ENCODE measurements at places on chromosomes 2 and 18.

- DNase-seq, result no peak
These were observed 55.1 kb downstream of the KCNG3 start for GRCh38 chr2:42438685-42439084.

DNA sequence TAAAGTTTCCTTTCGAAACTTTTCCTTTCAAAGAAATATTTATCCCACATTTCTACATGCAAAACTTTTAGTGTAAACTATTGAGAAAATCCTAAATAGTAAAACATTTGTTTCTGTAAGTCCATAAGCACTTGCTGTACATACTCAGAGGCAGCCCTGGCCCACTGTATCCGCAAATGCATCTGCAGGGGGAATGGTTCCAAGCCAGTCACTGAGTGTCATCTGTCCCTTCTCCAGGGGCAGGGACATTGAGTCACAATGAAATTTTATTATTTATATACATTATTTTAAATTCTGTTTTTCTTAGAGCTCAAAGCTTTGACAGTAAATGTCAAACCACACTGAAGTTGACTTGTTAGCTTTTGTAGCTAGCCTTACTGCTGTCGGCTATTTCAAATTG lies 367.2 kb downstream of the MTX2 start:
- no peak for DNase-seq

DNA sequence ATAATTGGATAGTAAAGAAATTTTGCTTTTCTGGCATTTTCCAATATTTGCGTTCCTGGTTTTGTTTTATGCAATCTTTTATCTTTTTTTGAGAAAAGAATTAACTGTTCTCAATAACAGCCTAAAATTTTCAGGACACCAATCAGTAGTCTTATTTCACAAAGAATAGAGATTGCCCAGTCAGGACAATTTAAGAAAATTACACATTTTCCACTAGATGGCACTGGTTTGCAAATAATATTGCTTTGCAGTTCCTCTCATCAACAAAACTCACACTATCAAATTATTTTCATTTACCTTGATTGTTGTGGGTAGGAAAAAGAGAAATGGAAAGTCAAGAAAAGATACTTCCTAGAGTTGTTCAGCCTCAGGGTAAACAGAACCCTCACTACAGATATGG lies 2.4 kb upstream of the RBM45 start:
- DNase-seq, result peak; percentile 73

DNA sequence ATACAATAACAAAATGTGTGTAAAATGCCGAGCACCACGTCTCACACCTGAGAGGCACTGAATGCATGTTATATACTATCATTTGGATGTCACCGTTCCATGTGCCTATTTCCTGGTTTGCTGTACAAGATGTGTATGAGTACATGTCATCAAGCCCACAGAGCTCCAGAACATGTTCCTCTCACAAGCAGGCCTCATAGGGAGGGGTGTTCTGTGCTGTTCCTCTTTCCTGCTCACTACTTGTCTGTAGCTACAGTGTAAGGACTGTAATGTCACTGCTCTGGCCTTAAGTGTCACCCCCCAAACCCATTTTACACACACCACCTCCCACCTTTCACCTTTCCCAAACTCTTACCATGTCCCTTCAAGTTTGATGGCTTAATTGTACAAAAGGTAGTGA lies 1.8 kb downstream of the AFF3 start:
- DNase-seq, result no peak

- no peak for DNase-seq
These were observed 63.4 kb downstream of the INPP4A start for GRCh38 chr2:98507891-98508708.

GRCh38 chr18:2662990-2663389 lies 7.5 kb downstream of the SMCHD1 start:
- no peak for DNase-seq

- DNase-seq, result no peak
These were observed 20.0 kb upstream of the SGPP2 start for GRCh38 chr2:222404151-222404905.

- no peak for DNase-seq
These were observed 38.9 kb upstream of the ATP6V1B1 start for GRCh38 chr2:70896765-70897202.

DNA sequence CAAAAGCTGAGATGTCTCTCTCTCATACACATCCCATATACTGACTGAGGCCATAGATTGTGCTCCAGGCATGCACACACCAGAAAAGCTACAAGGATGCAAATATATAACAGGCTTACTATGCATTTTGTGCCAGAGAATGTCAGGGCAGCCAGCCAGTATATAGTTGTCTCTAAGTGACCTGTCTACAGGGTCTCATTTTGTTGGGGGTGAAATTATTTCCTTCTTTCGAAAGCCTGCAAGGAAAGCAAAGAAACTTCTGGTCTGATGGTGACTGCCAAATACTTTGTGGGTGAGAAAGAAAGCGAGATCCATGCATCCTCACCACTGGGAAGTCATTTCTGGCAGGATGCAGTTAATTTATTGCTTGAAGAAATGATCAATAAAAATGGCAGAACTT lies 70.2 kb downstream of the CDCA7 start:
- no peak for DNase-seq

- no peak for DNase-seq
These were observed 95.9 kb downstream of the SMC6 start for GRCh38 chr2:17657759-17658158.

DNA sequence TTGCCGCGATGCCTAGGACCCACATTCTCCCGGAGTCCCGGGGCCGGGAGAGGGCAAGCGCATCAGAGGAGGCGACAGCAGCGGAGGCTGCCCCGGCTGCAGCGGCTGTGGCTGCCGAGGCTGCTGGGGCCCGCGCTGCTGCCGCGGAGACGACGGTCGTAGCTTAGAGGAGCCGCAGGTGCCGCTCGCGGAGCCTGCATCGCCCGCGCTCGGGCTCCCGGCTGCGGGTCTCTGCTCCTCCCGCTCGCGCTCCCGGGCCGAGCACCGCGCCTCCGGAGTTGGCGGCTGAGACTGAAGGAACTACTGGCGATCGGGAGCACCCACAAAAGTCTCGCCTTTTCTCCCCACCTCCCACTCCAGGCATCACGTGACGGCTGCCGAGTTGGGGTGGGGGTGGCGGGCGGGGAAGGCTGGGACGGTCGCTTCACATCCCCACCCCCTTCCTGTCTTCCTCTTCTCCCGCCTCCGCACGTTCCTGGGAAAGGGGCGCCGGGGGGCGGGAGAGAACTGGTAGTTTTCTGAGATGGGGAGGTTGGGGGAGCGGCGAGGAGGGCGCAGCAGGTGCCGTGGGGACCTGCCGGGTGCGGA lies at the start of gene LYPD1:
Gene LYPD1 (minus strand): TSS at position 298 of the 588 bp plus-strand sequence. CDS start 273 bp downstream, at position 25.
- DNase-seq, result no peak

DNA sequence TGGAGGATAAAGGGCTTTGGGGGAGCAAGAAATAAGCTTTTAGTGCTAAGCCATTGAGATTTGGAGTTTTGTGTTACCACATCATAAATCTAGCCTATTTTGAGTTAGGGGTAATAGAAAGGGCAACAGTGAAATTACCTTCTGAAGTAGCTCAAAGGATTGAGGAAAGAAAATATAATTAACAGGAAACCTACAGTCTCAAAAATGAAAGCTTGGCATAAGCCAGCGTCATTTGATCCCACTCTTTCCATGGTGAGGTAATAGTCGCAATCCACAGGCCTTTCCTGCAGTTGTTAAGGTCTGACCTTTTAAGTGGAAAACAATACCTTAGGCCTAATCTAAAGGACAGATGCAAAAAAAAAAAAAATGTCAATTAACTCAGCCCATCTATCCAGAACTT lies 182.7 kb downstream of the UXS1 start:
- DNase-seq, result no peak

GRCh38 chr2:232142049-232142448 lies 180.5 kb downstream of the DIS3L2 start:
- peak; percentile 27 for DNase-seq

DNA sequence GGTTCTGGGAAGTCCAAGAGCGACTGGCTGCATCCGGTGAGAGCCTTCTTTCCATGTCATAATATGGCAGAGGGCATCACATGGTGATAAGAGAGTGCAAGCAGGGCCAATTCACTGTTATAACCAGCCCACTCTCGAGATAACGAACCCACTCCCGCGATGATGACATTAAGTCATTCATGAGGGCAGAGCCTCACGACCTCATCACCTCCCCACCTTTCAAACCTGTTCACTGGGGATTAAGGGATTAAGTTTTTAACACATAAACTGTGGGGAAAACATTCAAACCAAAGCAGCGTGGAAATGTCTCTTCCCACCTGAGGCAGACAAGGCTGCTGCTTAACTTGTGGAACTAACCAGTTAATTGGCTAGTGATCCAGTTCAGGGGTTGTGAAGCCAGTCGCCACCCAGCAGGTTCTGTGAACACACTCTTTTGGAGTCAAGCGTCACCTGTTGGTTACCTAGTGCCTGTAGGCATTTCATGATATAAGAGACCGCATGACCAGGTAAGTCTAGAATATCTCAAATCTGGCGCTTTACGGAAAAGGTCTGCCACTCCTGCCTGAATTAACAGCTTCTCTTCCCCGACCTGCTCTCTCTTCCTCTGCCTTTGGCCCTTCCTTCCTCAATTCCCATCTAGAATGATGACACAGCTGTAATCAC lies 54.3 kb downstream of the EDAR start:
- no peak for DNase-seq

- no peak for DNase-seq
These were observed 13.1 kb downstream of the CHST10 start for GRCh38 chr2:100404411-100404810.

GRCh38 chr2:128573116-128573515 lies 254.4 kb upstream of the HS6ST1 start:
- DNase-seq, result no peak

- no peak for DNase-seq
These were observed 12.6 kb downstream of the PPP1R1C start for GRCh38 chr2:181998041-181998835.

- no peak for DNase-seq
These were observed 104.8 kb upstream of the TGFA start for GRCh38 chr2:70658476-70658875.

- no peak for DNase-seq
These were observed 112.2 kb upstream of the NABP1 start for GRCh38 chr2:191565647-191566198.

DNA sequence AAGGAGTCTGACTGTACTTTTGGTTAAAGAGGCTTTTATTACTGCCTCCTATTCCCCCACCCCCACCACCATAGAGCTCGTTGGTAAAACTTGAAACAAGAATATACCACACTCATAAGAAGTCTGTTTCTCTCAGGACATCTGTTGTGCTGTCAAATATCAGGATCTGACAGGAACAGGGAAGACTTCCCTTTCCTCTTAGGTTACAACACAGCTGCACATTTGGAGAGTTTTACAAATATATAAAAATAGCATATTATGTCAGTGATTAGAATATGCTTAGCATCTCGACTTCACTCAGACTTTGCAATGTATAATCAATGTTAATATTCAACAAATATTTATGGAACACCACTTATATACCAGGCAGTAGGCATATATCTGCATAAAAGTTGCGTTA lies 439.6 kb upstream of the REG3G start:
- DNase-seq, result no peak

- DNase-seq, result no peak
These were observed 16.9 kb downstream of the CNOT9 start for GRCh38 chr2:218585541-218585940.

DNA sequence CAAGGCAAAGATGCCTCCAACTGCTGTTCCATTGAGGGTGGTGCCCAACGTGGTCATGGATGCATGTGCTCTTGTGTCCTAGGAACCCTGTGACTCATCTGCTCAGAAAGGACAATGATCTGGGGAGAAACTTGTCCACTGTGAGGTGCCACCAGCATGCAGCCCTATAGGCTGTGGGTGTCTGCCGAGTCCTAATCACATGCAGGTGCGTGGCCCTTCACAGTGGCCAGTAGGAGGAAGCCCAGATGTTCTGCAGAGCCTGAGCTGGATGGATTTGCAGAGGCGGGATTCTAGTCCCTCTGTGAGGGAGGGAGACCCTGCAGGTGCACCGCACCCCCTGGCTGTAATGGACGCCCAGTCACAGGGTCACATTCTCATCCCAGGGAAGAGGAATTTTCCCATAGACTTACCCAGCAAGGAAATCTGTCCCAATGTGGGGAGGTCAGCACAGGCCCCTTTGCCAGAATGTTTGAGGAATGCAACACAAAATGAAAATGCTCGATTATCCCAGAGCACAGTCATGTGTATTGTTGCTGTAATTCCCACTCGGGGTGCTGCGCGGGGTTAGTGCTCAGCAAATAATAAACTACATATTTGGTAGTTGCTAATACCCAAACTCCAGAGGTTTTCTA lies 13.9 kb downstream of the GDF7 start:
- no peak for DNase-seq

DNA sequence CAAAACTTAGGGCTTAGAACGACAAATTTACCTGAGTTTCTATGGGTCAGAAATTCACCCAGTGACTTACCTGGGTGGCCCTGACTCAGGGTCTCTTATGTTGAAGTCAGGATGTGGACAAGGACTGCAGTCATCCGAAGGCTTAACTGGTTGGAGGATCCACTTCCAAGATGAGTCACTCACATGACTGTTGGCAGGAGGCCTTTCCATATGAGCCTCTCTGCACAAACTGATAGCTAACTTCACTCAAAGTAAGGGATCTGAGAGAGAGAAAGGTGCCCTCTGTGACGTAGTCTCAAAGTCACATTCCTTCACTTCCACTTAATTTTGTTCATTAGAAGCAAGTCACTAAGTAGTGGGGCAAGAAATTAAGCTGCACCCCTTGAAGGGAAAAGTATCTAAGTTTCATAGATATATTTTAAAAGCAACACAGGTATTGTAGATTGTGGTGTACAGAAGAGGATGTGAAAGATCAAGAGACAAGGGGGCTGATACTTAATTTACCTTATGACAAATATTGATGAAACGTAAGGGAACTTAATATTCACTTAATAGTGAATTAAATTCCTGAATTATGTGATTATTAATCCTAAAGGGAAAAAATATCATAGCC lies 48.4 kb downstream of the TANK start:
- DNase-seq, result no peak

DNA sequence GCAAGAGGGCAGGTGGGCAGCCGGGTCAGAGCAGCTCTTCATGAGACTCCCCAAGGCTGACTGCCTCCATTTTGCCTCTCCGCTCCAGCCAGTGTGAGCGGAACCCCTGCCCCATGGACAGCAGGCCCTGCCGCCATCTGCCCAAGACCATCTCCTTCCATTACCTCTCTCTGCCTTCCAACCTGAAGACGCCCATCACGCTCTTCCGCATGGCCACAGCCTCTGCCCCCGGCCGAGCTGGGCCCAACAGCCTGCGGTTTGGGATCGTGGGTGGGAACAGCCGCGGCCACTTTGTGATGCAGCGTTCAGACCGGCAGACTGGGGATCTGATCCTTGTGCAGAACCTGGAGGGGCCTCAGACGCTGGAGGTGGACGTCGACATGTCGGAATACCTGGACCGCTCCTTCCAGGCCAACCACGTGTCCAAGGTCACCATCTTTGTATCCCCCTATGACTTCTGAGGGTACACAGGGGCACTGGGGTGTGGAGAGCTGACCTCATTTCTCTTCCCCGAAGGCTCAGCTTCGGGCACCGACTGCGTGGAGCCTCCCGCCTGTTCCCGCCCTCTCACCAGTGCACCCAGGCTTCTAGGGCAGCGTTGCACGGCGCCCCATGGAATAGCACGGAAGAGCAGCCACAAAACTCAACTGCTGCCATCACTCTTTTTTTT lies 49.0 kb downstream of the FBLN7 start:
- DNase-seq, result no peak

- DNase-seq, result no peak
These were observed 172.3 kb downstream of the RTP5 start for GRCh38 chr2:242041816-242042215.

- DNase-seq, result no peak
These were observed 20.9 kb upstream of the ANXA4 start for GRCh38 chr2:69721022-69721421.

- peak; percentile 33 for DNase-seq
These were observed 3.4 kb upstream of the ASNSD1 start for GRCh38 chr2:189657867-189658266.

GRCh38 chr18:12478269-12479047 lies 70.7 kb downstream of the PRELID3A start:
- no peak for DNase-seq
